ENCODE measurements at places on chromosomes 1 and 21.
A peak's percentile ranks its signal among the peaks of the same experiment; 100 is the strongest.

GRCh38 chr1:33630686-33631085 is 158.2 kb downstream of the ZSCAN20 start:
- no peak for DNase-seq

DNA sequence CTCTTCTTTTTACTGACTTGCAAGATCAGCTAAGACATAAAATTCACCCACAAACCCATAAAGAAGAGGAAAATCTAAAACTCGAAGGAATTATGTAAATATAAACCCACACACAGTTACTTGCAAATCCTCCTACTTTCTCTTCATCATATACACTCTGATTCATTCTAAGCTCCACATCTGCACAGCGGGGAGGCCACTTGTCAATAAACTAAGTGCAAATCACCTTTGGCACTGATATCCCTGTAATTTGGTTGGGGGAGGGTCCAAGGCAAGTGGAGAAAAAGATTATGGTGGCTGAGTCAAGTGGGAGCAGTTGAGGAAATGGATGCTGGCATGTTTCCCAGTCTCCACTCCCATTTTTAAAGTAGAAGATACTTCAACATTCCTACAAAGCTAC is 596.5 kb downstream of the MATN1 start:
- DNase-seq, result no peak

GRCh38 chr1:175466556-175466955 is 274.0 kb upstream of the KIAA0040 start:
- no peak for DNase-seq

DNA sequence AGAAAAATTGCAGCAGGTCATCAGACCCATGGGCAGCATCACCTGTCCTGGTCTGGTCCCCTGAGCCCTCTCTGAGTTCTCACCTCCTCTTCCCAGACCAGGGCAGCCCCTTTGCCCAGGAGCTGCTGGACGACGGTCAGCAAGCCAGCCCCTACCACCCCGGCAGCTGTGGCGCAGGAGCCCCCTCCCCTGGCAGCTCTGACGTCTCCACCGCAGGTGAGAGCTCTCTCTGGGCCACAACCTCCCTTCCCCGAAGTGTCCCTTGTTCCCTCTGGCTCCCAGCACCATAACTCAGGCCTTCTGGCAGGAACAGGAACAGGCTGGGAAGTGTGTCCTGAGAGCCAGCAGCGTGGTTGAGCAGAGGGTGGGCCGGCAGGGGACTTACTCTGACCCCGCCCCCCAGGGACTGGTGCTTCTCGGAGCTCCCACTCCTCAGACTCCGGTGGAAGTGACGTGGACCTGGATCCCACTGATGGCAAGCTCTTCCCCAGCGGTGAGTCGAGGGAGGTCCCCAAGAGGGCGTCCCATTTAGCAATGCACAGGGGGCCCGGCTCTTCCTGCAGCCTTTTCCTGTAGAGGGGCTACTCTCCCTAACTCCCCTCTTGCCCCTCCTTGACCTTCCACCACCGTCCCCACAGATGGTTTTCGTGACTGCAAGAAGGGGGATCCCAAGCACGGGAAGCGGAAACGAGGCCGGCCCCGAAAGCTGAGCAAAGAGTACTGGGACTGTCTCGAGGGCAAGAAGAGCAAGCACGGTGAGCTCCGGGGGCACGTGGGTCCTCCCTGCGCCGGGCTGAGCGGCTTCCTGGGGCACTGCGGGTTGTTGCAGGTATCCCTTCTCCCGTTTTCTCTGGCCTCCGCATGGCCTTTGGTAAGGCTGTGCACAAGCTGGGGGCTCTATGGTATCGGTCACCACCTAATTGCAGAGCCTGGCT is 2.4 kb downstream of the ELF3 start:
- no peak for DNase-seq

GRCh38 chr21:46459356-46460112 is 843 bp downstream of the DIP2A start:
- peak; percentile 21 for DNase-seq

GRCh38 chr1:153609585-153609907 is 3.4 kb downstream of the S100A16 start:
- DNase-seq, result no peak

DNA sequence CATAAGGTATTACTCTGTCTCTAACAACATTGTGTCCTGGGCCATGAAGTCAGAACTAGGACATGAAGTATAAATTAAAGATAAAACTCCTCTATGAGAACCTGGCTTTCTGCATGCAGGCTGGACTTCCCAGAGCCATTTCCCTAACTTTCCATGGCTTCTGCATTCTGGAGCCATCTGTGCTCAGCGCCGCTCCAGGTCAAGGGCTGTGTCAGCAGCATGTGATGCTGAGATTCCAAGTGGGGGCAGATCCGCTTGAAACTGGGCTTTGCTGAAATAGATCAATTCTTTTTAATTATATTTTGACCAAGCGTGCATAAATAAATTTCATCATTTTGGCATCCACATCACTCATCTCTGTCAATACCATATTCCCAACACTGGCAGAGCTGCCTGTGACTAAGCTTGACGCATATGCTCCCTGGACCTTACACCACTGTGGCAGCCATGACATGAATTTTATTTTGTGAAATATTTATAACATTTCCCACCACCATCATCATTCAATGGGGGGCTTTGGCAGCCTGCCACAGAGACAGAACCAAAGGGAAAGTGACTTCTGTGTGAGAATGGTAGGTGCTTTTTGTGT is 110.4 kb upstream of the KCNK1 start:
- no peak for DNase-seq

- DNase-seq, result peak; percentile 17
These were observed 24.5 kb downstream of the SERINC2 start for GRCh38 chr1:31437433-31438037.

- no peak for DNase-seq
These were observed 180.0 kb downstream of the SDCCAG8 start for GRCh38 chr1:243435836-243436235.

DNA sequence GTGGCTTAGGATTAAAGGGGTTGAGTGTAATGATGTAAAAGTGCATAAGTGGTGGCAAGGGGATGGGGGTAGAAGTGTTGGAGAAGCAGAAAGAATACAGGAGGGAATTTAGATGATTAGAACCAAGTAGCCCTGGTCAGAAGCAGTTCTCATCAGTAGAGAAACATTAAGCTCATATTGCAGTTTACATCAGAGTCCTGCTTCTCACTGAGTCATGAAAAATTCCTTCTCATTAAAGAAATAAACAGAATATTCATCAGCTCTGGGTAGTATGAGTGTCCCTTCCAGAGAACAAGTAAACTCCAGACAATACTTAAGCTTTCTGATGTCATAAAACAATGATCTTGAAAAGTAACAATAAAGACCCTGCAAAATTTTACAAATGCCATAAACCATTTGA is 36.5 kb downstream of the LRRIQ3 start:
- DNase-seq, result no peak

DNA sequence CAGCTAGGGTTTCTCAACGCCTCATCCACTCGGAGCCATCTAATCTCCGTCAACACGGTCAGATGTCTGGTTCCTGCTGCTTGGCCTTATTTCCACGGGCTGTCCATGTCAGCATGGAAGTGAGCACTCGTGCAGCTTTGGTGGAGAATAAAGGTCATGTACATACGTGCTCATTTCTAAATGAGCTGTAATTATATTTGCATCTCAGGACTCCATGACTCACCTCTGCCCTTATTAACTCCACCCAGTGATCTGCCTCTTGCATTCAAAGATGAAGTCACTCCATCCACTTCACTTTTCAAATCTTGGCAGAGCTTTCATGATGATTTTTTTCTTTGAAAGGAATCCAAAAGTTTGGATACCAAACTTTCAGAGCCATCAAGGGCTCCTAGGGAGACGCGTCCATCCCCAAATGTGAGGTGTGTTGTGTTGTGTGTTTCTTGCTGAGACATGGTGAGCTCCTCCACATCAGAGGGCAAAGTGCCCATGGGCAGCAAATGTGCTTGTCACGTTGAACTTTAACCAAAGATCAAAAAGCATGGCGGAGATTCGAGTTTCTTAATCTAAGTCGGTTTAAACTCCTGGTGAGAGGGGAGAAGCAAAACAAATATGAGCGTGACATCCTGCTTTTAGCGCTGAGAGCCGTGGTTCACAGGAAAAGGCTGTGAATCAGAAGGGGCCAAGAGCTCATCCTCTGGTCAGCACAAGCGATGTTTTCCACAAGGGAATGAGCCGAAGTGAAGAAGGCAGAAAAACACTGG is 68.6 kb upstream of the ERRFI1 start:
- DNase-seq, result no peak

GRCh38 chr1:7760245-7760644 is 10.9 kb upstream of the VAMP3 start:
- DNase-seq, result no peak

DNA sequence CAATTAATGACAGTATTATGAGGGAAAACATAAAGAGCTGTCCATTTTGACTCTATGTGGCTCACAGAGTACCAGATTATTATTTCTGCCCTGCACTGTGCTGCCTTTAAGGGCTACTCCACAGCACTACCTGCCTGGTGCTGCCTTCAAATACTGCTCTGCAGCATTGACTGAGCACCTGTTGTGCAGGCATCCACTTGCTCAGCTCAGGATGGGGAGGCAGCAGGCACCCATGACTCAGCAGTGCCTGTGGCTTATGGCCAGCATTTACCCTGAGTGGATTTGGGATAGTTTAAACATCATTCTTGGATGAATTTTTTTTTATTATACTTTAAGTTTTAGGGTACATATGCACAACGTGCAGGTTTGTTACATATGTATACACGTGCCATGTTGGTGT is 953 bp upstream of the KPRP start:
- no peak for DNase-seq

DNA sequence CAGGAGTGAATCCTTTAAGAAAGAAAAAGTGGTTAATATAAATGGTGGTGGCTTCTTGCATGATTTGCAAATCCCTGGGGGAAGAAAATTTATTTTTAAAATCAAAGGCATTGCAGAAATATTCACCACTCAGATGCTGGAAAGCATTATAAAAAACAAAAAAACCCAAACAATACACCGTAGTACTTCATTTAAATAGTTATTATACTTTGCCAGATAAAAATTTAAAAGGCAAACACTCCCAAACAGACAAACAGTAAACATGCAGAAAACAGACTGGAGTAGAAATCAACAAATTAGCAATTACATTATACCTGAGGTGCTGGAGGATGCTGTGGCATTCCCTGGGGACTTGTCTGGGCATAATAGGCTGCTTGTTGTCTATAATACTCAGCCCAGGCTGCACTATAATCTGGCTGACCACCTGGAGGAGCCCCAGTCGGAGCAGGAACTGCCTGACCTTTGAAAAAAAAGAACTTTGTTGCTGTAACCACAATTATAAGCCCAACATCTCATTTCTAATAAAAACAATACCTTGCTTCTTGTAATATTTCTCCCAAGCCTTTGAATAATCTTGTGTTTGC is 29.9 kb downstream of the FUBP1 start:
- no peak for DNase-seq

DNA sequence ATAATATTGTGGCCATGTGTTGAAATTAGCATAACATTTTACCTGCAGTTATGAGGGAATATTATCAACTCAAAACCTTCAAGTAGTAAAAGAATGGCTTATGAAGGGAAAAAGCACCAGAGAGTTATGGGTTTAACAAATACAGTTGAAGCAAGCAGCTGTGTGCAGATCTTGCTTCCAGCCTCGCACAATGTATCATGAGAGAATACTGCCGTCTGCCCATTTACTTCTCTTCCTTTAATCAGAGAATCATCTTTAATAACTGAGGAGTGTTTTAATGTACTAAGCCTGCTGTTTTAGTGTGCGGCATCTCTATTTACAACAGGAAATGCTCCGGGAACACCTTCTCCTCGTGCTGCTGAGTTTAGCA is 120.9 kb downstream of the ATG4C start:
- no peak for DNase-seq

DNA sequence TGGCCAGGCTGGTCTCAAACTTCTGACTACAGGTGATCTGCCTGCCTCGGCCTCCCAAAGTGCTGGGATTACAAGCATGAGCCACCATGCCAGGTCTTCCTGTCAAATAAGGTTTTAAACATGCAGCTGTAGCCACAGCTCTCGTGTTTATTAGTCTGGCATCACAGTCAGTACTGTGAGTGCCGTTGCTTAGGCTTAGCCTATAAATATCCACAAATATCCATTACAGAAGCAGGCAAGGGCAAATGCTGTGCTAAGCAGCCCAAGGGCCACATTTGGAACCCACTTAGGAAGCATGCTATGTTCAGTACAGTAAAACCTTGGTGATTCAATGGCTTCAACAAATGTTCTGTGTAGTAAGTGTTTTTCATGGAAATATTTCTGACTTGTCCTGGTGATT is 75.9 kb downstream of the KIF1B start:
- no peak for DNase-seq

DNA sequence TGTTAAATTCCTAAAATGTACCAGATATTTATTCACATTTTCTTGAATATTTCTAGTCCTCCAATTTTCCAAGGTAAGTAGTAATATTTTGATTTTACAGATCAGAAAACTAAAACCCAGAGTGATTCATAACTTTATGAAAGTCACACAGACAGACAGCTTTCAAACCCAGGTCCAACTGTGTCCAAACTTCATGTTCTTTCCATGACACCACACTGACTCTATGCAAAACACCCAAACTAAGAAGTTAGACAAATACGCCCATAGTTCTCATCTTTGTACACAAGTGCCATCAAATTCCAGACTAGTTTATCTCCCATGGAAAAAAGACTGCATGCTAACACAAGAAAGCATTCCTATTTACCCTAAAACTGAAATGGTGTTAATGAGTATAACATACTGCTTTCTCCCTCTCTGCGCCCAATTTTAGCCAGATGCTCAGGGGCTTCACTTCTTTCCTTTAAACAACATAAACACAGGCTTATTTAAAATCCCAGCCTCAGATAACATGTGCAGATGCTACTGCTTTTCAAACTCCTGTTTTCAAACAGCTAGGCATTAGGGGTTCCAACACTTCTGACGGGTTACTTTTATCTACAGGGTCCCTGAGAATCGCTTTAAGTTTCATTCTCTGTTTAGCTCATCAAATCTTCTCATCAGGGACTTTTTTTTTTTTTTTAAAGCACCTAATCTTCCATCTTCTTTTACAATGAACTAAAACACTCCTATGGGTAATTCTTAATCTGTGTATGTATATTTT is 44.6 kb downstream of the WASF2 start:
- DNase-seq, result no peak

GRCh38 chr1:92583821-92584760 is 97.4 kb upstream of the GFI1 start:
- peak; percentile 89 for DNase-seq
